ENCODE measurements at places on chromosomes 2 and 18.

DNA sequence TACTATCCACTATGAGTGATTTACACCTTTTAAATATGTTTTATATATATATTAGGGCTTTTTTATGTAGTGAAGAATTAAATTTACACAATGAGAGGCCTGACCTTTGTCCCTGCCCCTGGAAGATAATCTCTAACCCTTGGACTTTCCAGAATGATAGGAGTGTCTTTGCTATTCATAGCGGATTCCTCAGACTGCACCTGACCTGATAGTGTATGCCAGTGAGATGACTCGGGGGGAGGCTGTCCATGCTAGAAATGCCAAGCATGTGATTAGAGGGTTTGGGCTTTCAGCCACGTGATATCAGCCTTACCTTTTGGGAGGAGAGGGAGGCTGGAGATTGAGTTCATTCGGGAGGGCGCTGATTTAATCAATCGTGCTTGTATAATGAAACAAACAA is 44.1 kb upstream of the LHCGR start:
- no peak for DNase-seq

- no peak for DNase-seq
Measured at GRCh38 chr2:5290900-5291546, 401.2 kb upstream of the SOX11 start.

- no peak for DNase-seq
Measured at GRCh38 chr18:457521-458412, 42.7 kb downstream of the COLEC12 start.

DNA sequence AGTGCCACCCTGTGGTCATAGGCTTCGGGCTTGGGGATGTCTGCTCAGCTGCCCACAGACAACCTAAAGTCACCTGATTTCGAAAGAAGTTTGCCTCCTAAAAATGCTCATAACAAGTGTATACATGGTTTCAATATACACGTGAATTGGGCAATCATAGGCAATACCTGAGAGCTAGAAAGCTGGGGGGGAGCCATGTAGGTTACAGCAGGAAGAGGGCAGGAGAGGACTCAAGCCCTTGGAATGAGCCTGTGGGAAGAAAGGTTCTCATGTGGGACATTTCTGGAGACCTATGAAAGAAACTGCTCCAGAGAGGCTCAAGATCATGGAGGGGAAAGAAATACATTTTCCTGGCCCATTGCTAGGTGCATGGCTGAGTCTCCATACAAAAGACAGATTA is 109.7 kb downstream of the ACOXL start:
- no peak for DNase-seq

- no peak for DNase-seq
Measured at GRCh38 chr2:213281156-213281555, 3.1 kb upstream of the SPAG16 start.

- DNase-seq, result no peak
Measured at GRCh38 chr18:66013969-66014368, 263.2 kb downstream of the CDH7 start.

GRCh38 chr18:34219651-34220050 is 5.1 kb downstream of the NOL4 start:
- DNase-seq, result no peak

DNA sequence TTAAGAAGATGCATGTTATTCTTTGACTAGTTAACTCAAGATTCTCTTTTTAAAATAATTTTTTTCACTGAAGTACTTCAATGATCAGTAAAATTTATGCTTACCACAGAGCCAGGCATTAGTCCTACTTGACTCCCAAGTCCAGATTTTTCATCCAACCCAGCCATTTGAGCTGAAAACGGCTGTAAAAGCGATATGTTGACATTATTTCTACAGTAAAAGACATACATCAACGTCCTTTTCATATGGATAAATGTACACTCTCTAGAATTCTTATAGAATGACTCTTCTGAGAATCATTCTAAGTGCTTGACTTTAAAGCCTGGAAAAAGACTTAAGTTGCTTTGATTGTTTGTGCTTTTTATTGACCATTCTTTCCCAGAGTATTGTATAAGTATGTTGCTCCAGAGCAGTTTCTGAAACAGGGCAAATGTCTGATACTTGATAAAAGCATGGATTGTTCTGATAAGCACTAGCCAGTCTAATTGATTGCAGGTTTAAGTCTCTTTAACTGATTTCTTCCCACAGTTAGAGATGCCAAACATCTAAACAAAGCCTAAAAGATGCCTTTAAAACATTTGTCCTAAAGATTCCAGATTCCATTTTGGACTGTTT is 90.9 kb downstream of the COL5A2 start:
- DNase-seq, result no peak

- no peak for DNase-seq
Measured at GRCh38 chr18:43917520-43917919, 640.2 kb upstream of the SYT4 start.

GRCh38 chr2:147182260-147182659 is 662.6 kb upstream of the ACVR2A start:
- no peak for DNase-seq

- DNase-seq, result no peak
Measured at GRCh38 chr2:172293952-172294351, 133.4 kb upstream of the ITGA6 start.

DNA sequence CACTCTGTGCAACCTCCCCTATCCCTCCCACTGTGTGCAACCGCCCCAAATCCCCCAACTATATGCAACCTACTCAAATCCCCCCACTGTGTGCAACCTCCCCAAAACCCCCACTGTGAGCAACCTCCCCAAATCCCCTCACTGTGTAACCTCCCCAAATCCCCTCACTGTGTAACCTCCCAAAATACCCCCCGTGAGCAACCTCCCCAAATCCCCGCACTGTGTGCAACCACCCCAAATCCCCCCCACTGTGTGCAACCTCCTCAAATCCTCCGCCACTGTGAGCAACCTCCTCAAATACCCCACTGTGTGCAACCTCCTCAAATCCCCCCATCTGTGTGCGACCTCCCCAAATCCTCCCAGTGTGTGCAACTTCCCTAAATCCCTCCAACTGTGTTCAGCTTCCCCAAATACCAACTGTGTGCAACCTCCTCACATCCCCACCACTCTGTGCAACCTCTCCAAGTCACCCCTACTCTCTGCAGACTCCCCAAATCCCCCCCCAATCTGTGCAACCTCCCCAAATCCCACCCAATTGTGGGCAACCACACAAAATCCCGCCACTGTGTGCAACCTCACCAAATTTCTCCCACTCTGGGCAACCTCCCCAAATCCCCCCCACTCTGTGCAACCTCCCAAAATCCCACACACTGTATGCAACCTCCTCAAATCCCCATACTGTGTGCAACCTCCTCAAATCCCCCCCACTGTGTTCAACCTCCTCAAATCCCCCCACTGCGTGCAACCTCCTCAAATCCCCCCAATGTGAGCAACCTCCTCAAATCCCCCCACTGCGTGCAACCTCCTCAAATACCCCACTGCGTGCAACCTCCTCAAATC is 114.1 kb downstream of the TPO start:
- no peak for DNase-seq

GRCh38 chr18:60649842-60650536 is 277.4 kb upstream of the MC4R start:
- DNase-seq, result no peak

GRCh38 chr2:101307950-101308431 is 510 bp downstream of the RNF149 start:
- DNase-seq, result peak; percentile 28

DNA sequence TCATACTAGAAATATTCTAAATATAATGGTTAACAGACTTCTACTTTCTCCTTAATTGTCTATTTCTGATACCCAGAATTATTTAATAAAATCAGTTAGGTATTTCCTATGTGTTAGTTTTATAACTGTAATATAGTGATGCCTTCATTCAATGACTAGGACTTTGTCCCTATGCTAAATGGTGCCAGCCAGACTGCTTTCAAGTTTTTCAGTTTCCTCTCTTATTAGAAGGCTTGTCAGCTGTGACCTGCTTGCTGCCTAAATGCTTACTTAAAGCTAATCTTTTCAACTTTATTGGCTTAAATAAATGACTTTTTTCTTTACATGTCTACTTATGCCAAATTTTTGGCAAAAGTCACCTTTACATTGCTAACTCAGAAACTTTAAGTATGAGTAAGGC is 30.7 kb downstream of the BAZ2B start:
- DNase-seq, result no peak

GRCh38 chr2:177289824-177290628 is 25.5 kb upstream of the NFE2L2 start:
- DNase-seq, result no peak

GRCh38 chr2:64524604-64525316 is 632 bp downstream of the AFTPH start:
- no peak for DNase-seq

Data from gastrocnemius medialis (tissue), 4 donors.